Stimulated activated CD4-positive, alpha-beta T cell treated with anti-CD3 and anti-CD28 coated beads, Interleukin-1b, Interleukin-23, amount 100 ng/mL, for 24 hours (primary cell): ENCODE measurements at places on chromosomes 6 and 20.

- no peak for DNase-seq
These were observed 77.8 kb downstream of the RREB1 start for GRCh38 chr6:7185561-7185960.

DNA sequence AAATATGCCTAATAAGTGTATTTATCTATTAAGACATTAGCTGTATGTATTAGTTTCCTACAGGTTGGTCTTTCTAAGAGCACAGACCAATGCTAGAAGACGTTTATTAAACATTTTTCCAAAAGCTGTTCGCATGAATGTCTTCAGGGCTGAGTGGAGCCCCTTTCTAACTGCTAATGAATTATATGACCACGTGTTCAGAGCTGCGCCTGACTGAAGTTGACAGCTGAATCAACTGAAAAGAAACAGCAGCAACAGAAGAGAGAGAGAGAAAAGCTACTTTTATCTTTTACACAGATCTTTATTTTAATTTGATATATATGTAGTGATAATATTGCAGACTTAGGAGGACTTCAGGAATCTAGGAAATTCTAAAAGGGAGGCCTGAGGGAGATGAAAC, 75.2 kb upstream of the ARID1B start:
- DNase-seq: no peak

DNA sequence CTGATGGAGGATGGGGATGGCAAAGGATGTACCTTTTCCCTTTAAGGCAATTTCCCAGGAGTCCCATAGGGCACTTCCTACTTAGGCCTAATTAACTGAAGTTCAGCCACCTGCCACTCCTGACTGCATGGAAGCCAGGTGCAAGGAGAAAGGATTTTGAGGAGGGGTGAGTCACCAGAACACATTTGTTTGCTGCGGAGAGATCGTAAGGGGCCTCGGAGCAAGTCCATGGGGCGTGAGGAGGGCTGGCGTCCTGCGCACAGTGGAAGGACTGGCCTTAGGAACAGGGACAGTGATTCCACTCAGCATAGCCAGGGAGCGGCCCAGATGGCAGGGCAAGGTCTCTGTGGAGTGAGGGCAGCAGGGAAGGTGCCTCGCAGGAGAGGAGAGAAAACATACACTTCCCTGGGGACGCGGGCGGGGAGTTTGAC, 11.8 kb upstream of the MAP1LC3A start:
- DNase-seq: no peak

DNA sequence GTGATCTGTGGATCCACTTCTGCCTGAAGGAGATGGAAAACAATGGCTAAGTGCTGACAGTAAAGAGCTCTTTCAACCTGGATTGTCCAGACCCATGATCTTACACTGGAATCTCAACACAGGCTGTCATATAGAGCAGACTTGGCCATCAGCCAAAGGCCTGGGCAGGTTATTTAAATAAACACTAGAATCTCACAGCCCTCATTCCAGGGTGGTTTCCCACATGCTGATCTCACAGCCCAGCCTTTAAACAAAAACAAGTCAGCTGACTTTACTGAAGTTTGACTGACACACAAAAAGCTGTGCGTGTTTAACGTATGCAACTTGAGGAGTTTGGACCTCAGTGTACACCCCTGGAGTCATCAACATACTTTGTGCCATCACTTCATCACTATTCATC, 28.4 kb downstream of the SYNDIG1 start:
- no peak for DNase-seq

DNA sequence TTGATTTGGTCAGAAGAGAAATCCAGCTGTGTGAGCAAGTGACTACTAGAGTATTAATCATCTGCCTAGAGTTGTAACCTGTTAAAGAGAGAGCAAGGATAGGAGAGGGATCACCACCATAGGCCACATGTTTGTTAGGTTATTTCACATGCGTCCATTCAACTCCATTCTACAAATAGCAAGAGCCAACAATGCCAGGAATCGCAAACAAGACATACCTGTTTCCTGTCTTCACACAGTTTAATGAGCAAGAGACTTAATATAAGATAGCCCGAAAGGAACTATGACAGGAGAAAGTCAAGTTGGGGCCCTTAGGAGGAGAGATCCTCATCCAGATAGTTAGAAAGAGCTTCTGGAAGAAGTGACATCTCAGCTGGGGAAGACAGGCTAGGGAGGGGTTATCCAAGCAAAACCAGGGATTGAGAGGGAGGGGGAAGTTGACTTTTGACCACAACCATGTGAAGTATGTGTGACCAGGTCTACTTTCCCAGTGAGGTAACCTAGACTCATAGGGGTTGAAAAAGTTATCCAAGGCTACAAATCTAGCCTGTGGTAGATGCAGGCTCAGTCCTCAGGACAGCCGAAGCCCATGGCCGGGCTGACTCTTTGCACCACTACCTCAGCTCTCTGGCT, 147.4 kb downstream of the ALDH8A1 start:
- DNase-seq: no peak

GRCh38 chr6:134875367-134875766, 74.5 kb downstream of the ALDH8A1 start:
- no peak for DNase-seq

GRCh38 chr6:18207949-18208348, 52.7 kb downstream of the KDM1B start:
- DNase-seq: no peak

- no peak for DNase-seq
These were observed 12.0 kb downstream of the LMBRD1 start for GRCh38 chr6:69784595-69785377.

- no peak for DNase-seq
These were observed 368.5 kb downstream of the TBC1D32 start for GRCh38 chr6:120965814-120966213.

- no peak for DNase-seq
These were observed 94.6 kb downstream of the EPB41L2 start for GRCh38 chr6:130968476-130968875.

DNA sequence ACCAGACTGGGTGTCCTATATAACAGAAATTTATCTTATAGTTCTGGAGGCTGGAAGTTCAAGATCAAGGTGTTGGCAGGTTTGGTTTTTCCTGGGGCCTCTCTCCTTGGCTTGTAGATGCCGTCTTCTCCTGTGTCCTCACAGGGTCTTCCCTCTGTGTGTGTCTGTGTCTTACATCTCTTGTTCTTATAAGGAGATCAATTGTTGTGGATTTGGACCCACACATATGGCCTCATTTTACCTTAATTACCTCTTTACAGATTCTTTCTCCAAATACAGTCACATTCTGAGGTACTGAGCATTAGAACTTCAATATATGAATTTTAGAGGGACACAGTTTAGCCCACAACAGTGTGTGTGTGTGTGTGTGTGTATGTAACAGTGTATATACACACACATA, 74.5 kb downstream of the EDN1 start:
- DNase-seq: no peak

- no peak for DNase-seq
These were observed 73.2 kb downstream of the BCKDHB start for GRCh38 chr6:80179695-80180094.

DNA sequence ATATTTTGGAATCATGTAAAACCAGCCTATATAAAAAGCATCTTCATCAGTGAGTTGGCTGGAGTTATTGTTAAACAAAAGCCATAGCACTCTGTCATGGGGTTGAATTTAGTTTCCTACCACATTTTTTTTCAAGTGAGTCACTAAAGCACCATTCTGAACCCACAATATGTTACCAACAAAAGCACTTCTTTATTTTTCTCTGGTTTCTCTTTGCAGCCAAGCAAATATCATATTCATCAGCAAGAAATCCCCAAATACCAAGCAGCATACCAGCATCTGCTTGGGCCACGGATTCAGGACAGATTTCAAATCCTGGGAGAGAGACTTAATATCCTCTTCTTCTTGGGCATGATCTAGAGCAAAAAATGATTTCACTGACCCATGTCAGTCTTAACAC, 441.4 kb downstream of the BCKDHB start:
- no peak for DNase-seq

DNA sequence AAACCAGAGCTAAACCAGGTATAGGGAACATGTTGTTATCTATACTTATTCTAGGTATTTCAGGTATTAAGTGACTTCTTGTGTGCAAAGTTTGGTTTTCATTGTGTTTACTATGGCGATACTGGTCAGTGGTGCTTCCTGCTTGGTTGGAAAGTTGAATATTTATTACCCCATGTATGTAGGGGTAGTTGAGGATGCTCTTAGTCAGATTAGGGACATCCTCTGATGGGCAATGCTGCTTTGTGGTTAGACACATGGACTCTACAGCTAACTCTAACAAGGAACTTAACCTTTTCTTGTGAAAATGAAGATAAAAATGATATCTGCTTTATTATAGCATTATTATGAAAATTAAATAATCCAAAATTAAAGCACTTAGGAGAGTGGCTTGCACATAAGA, 44.1 kb upstream of the ENPP1 start:
- DNase-seq: no peak

DNA sequence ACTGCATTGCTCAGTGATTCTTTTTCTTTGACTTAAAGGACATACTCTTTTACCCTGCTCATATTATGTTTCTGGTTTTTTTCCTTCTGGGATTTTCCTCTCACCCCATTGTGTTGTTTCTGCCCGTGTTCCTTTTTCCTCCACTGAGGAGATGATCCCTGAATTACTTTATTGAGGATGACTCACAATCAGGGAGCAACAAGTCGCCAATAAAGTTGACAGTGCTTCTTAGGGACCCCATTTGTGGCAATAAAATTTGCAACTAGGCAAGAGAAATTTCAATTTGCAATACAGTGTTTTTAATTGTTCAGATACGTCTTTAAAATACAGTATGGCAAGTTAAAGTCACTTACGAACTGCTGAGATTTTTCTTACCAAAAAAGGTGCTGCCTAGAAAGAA, 217.9 kb downstream of the SOX4 start:
- no peak for DNase-seq

DNA sequence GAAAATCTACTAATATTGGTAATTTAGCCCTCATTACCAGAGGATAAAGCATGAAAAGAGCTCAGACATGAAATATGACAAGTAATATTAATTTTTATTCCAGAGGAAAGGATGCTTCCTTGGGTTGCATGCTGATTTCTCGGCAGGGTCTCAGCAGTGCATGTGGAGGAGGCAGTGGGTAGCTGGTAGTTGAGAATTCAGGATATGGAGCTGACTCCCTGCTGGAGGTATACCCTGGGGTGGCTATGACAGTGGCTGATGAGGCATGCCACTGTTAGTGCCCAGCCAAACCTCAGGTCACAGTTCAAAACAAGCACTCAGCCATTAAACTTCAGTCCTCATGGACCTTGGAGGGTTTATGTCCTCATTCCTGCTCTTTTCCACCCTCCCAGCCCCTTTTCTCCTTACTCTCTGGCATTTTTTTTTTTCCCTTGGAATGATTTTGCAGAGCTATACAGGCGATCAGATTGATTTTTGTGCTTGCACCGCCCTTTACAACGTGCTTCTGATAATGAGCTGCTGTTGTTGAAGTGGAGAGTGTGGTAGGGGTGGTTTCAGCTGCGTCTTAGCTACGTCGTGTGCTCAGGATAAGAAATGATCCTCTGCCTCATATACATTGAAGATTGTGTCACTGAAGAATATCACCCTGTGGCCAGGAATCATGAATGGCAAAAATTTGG, 761.9 kb upstream of the MMS22L start:
- DNase-seq: no peak

- no peak for DNase-seq
These were observed 51.2 kb downstream of the NCR2 start for GRCh38 chr6:41386594-41386993.

- DNase-seq: no peak
These were observed 318.8 kb downstream of the BCKDHB start for GRCh38 chr6:80425089-80425823.

DNA sequence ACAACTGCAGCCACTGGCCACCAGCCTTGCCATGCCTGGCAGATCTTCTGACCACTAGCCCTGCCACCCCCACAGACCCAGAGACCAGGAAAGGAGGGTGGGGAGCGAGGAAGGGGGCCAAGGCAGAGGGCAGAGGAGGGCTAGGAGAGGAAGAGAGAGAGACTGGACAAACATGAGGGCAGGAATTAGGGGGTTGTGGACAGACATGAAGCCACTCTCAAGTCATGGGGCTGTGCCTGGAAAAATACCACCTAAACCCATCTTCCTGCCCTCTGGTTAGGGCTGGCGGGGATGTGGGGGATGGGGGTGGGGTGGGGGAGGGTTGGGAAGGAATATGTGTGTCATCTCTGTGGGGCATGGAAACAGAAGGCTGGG, 1.4 kb upstream of the SLC29A1 start:
- DNase-seq: no peak

DNA sequence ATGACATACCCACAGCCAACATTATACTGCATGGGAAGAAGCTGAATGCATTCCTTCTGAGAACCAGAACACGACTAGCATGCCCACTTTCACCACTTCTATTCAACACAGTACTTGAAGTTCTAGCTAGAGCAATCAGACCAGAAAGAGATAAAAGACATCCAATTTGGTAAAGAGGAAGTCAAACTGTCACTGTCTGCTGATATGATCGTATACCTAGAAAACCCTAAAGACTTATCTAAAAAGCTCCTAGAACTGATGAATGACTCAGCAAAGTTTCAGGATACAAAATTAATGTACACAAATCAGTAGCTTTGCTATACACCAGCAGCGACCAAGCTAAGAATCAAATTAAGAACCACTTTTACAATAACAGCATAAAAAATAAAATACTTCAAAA, 60.5 kb downstream of the EYS start:
- DNase-seq: no peak

GRCh38 chr20:62523473-62524203, 47.8 kb upstream of the GATA5 start:
- peak; percentile 53 for DNase-seq

DNA sequence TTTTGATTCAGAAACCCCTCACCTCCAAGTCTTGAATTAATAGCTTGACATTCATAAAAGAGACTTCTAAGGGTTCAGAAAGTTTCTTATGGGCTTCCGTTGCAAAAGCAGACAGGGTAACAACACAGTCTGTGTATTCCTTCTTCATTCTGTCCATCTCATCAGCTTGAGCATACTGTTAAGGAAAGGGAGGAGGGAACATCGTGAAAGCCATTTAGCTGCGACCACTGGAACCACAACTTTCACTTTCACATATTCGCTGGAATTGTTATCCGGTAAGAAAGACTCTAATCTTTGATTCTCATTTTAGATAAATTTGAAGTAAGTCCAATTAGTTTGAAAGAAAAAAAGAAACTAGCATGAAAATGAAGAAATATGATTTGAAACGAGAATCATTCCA, 174.4 kb downstream of the SYNE1 start:
- no peak for DNase-seq

GRCh38 chr6:144310765-144311164, 25.6 kb downstream of the UTRN start:
- no peak for DNase-seq

DNA sequence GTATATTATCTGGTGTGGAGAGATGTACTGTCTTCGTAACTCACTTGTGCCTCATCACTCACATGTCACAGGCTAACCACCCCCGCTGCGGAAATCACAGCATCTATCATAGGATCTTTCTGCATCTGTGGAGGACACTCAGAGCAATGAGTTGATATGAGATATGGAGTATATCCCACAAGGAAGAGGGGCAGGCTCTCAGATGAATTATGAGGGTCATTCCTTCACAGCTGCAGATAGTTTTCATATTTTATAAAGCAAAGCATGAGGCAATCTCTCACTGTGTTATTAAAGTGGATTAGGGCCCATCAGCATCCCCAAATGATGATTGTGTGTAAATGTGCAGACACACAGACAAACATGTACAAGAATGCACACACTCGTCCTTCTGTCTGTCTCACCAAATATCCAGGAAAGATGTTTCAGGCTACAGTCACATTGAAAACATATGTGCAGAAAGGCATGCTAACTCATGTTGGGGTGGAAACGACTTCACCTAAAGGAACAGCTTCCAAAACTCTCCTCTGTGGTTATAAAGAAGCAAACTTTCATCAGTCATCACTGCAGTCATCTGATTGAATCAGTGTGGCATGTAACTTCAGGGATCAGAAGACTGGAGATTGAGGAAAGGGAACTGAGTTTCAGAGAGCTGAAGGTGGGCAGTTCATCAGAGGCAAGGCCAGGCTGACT, 164.7 kb downstream of the FOXC1 start:
- DNase-seq: no peak
